ENCODE measurements at places on chromosomes 3 and 15.
A peak's percentile ranks its signal among the peaks of the same experiment; 100 is the strongest.

GRCh38 chr3:156738251-156738650, 63.9 kb downstream of the TIPARP start:
- DNase-seq, result no peak

DNA sequence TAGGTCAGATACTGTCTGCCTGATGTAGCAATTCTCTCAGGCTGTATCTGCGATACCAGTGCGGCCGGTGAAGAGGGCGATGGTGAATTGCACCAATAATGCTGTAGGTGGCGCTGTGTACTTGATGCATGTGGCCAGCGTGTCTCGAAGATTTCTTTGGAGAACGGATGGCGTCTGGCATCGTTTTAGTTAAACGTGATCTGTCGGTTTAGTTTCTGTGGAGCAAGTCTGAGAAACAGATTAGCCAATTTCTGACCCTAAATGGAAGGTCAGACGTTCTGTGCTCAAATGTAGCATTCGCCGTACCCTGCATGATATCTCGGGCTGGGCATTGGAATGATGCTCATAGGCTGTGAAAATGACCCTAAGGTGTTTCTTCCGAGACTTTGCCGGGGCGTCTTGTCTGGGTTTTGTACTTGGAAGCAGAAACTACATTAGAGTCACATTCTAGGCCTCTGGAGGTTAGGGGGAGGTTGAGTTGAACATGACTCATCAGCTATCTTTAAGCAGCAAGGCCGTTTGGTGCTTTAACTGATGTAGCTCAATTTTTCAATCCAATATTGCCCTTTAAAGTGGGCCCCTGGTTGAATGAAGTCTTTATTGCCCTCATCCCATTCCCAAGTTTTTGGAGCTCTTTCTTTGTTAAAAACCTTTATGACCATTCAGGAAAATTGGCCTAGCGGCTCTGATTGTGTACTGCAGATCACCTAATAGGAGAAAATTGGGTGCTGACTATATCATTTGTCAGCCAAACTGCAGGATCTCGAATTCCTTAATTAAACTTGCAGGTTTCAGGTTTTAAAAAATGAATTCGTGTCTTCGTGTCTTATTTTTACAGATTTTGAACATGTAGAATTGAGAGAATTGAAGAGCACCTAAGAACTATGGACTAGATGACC, 80.0 kb downstream of the SQOR start:
- peak; percentile 35 for DNase-seq

GRCh38 chr15:61175024-61175423, 54.1 kb downstream of the RORA start:
- DNase-seq, result no peak

DNA sequence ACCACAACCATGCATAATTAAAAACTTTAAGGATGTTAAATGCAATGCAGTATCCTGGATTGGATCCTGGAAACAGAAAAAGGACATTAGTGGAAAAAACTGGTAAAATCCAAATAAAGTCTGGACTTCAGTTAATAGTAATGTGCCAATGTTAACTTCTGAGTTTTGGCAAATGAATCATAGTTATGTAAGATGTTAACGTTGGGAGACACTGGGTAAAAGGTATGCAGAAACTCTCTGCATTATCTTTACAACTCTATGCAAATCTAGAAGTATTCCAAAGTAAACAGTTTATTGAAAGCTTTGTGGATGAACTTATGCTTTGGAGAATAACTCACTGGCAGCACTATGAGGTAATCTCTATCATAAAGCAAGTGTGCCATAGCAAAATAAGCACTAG, 357.4 kb downstream of the RORA start:
- no peak for DNase-seq

GRCh38 chr3:185082149-185082548, 70.7 kb downstream of the C3orf70 start:
- no peak for DNase-seq

DNA sequence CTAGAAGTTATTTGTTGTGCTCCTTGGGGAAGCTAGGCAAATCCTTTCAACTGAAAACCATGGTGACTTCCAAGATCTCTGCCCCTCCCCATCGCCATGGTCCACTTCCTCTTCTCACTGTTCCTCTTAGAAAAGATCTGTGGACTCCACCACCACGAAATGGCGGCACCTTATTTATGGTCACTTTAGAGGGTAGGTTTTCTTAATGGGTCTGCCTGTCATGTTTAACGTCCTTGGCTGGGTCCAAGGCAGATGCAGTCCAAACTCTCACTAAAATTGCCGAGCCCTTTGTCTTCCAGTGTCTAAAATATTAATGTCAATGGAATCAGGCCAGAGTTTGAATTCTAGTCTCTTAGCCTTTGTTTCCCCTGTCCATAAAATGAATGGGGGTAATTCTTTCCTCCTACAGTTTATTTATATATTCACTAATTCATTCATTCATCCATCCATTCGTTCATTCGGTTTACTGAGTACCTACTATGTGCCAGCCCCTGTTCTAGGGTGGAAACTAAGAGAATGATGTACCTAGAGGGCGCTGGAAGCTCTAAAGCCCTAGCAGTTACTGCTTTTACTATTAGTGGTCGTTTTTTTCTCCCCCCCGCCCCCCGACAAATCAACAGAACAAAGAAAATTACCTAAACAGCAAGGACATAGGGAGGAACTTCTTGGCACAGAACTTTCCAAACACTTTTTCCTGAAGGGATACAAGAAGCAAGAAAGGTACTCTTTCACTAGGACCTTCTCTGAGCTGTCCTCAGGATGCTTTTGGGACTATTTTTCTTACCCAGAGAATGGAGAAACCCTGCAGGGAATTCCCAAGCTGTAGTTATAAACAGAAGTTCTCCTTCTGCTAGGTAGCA, 657 bp downstream of the PATL2 start:
- peak; percentile 89 for DNase-seq

- no peak for DNase-seq
Observed at GRCh38 chr3:48984663-48985062, 5.4 kb upstream of the P4HTM start.

DNA sequence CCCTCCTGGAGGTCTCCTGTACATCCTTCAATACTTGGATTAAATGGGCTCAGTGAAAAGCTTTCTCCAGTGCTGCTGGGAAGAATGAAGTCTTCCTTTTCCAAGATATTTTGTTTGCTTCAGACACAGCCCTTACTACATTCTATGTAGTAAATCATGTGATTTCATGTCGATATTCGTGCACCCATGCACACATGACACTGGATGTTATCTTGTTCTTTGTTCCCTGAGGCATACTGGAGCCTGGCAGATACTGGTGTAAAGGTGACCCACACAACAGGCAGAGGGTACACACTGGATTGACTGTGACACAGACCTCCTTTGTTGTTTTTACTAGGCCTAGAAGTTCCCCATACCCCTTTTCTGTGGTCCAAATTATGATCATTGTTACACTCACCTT, 40.3 kb upstream of the ATP2C1 start:
- no peak for DNase-seq

DNA sequence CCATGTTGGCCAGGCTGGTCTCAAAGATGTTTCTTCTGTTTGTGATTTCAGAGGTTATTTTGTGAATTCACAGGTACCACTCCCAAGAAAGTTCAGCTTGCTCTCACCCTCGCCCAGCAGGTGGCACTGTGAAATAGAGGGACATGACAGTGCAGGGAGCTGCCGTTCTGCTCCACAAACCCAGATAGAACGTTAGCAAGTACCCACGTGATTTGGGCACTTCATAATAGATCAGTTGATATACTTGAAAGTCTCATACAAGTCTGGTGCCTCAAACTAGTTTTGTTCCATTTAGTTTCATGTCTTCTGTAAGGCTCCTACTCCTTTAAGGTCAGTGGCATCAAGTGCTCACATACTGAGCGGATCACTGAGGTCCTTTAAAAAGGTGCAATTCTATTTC, 45.5 kb downstream of the FILIP1L start:
- peak; percentile 84 for DNase-seq

- DNase-seq, result no peak
Observed at GRCh38 chr15:38930851-38931572, 366.4 kb upstream of the RASGRP1 start.

DNA sequence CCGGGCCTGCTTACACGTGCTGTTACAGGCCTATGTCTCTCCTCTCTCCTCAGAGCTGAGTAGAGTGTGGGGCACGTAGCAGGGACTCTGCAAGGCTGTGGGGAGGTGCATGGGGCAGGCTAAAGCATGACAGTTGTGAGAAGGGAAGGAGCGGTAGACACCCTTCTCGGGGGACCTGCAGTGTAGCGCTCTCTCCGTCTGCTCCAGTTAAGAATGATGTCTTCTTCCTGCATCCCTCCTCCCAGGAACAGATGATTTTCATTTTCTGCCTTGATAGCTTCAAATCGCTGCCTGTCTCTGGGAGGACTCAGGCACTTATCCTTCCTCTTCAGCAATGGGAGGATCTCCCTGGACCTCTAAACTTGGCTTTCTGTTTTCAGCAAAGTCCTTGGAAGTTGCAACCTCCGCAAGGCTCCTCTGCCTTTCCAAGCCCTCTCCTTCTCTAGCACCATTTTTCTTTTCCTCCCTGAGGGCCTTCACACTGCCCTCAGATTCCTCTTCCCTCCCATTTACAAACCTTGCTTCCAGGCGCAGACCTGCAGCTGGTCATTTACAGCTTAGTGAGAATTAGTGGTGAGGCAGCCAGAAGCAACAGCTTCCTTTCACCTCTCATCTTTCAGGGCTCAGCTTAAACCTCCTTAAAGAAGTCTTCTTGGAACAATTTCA, 23.4 kb upstream of the TLE3 start:
- DNase-seq, result no peak

DNA sequence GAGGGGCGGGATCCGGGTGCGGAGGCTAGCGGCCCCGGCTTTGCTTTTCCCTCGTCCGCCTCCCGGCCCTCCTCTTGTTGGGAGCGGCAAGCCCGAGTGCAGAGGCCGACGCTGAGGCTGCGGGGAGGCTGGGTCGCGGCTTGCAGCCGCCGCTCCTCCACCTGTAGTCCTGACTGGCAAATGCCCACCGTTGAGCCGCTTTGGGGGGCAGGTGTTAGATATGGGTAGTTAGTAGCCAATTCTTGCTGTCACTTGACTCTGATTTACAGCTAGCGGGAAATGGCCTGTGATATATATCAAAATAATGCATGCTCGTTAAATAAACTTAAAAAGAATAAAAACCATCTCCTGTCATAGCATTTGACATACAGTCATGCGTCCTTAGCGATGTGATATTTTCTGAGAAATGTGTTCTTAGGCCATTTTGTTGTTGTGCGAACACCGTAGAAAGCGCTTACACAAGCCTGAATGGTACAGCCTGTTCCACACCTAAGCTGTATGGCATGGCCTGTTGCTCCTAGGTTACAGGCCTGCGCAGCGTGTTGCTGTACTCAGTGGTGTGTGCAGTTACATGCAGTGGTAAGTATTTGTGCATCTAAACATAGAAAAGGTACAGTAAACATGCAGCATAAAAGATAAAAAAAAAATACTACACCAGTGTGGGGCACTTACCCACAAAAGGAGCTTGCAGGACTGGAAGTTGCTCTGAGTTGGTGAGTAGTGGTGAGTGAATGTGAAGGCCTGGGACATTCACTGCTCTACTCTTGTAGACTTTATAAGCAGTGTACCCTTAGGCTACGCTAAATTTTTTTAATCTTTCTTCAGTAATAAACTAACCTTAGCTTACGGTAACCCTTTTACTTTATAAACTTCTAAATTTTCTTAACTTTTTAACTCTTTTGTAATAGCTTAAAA, 873 bp downstream of the CAPN7 start:
- DNase-seq, result peak; percentile 46

DNA sequence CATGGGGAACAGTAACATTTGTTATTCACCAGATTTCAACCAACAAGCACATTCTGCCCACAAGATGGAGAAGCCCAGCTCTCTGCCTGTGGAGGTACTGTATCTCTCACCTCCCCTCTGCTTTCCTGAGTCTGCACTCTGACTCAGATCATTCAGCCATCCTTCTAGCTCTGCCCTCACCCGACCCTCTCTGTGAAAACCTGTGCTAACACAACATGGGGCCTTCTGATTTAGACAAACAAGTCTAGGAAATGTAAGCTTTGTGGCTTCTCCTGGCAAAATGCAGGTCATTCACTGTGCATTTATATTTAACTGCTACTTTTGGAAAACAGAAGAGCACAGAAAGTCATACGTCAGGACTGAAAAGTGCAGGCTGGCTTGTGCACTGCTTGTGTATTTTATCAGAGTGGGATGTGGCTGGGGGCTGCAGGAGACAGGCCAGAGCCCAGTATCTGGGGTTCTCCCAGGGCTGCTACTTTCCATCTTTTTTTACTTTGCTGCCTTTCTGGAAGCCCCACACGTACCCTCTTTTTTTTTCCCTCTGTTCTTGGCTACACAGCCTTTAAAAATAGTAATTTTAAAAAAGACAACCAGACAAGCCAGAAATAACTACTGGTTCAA, 50.8 kb downstream of the SUSD5 start:
- DNase-seq, result no peak
